ENCODE measurements at places on chromosomes 2 and 18.

DNA sequence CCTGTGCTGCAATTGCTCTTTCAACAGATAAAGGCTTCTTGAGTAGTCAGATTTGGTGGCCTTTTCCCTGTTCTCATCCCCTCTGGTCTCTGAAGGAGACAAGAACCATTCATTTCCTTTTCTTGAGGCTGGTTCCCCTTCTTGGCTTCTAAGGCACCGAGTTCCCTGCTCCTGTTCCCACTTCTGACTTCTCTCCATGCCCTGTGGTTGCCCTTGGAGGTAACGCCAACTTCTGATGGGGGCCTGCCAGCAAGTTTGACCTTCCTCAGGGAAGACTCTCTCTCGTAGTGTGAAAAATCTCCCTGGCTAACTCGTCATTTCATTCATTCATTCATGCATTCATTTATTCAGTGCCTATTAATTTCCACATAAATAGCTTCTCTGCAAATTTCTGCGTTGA, 302.4 kb upstream of the SOX11 start:
- DNase-seq: no peak

DNA sequence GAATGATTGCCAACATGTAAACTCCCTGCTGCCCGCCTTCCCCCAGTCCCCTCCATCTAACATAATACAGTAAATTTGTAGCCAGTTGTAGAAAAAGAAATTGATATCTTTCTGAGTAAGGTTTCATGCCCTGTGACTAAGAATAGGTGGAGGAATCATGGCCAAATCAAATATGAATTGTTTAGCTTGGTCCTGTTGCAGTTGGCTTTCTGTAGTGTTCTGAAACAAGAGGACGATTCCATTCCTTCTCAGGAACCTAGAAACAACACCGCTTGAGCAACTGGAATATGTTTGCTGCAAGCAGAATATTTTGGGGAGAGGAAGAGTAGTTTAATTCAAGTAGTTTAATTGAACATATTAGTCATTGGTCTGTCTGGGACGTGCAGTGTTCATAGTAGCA, 7.0 kb upstream of the DRC1 start:
- DNase-seq: no peak

DNA sequence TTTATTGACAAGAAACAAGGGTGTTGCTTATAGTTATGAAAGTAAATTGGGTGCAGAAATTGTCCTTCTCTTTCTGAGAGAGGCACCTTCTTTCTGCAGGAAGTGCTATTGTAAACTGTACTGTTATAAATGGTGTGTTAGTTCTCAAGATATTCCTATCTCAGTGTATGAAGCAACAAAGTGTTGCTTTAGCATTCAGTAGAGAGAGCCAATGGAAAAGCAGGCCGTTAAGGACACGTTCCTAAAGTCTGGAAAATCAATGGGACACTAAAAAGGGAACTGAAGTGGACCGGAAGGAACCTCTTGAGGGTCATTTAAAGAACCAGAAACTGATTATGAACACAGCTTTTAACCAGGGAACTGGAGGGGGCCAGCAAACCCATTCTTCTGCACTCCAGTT, 510.0 kb upstream of the ZEB2 start:
- DNase-seq: no peak

GRCh38 chr2:232075080-232075479, 113.6 kb downstream of the DIS3L2 start:
- no peak for DNase-seq

GRCh38 chr2:27954221-27954673, 63.7 kb downstream of the BABAM2 start:
- no peak for DNase-seq

DNA sequence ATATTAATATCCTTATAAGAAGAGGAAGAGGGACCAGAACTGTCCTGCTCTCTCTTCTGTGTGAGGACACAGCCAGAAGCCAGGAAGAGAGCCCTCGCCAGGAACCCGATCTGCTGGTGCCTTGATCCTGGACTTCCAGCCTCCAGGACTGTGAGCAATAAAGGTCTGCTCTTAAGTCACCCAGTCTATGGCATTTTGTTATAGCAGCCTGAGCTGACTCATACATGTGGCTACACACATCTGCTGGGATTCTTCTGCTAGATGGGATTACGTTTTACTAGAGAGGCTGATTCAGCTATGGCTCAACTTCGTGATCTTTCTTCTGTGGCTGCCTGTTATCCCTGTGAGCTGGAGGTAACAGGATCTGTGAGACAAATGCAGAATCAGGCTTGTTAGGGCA, 29.6 kb downstream of the ARL4C start:
- DNase-seq: no peak

DNA sequence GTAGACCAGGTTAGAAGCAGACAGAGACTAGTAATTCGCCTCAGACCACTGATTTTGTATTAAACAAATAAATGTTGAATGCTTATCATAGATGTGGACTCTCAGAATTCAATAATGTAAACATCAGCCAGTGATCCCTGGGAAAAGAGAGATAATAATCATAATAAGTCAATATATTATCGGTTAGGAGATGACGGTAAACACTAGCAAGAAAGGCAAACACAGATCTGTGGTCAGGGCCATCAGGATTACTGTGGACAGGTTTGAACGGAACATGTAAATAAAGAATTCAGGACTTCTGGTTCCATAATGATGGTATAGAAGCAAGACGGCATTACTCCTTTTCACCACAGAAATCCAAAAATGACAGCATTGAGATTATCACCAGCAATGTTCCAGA, 861.6 kb downstream of the CBLN2 start:
- no peak for DNase-seq

DNA sequence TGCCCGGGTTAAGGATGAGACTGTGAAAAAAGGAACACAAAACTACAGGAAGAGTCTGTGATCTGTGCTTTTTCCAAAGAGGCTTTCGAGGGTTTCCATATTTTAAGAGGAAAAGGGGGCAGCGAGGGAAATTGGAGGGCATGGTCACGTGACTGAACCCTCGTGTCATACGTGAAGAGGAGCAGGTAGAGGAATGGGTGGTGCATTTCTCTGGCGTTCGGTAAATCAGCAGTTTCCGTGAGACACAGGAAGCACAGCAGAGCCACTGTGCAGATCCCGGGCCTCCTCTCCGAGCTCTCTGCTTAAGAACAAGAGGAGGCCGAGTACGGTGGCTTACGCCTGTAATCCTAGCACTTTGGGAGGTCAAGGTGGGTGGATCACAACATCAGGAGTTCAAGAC, 219.7 kb downstream of the NDUFA10 start:
- DNase-seq: no peak

DNA sequence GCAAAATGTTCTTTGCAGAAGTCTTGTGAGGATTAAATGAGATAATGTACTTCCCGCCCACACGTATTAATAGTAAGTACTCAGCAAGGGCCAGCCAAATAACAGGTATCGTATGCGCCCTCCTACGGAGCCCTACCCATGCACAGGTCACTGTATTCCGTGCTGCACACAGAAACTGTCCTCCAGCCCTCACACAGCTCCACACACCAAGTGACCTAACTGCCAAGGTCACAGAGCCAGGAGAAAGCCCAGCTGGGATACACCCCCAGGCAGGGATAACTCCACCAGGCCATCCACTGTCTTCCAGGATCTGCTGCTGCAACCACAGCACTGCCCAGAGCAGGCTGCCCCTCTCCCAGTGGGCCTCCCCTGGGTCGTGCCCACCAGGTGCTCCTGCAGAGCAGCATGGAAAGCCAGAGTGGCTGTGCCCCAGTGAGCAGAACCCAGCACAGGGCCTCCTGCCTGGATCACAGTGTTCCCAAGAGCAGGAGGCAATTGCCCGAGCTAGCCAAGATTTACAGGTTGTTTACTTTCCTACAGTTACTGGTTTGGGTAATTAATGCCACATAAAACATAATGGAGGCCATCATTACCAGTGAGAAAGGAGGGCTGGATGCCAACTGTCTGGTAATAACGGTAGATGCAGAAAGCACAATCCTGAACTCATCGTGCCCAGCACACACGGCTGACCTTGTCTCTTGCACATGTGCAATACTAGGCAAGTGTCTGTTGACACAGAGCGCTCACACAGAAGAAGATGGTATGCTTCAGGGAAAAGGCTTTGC, 24.4 kb downstream of the TFCP2L1 start:
- no peak for DNase-seq

GRCh38 chr18:34758378-34758948, 48.4 kb downstream of the DTNA start:
- no peak for DNase-seq

DNA sequence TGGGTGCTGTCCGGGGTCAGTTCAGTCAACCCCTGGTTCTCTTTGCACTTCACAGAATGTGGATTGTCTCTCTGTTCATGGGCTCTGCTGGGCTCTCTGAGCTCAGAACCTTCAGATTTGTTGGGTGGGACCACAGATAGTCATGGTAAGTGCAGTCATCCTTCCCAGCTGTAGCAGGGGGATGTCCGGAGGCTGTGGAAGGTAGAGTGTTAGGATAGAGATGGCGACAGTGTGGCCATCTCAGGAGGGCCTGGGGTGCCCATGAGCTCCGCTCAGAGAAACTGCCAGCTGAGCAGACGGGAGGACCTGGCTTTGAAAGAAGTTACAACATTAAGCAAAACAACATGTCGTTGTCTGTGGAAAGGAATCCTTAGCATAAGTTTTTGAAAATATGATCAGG, 149.8 kb downstream of the FAM210A start:
- no peak for DNase-seq

GRCh38 chr2:98608962-98609604, 694 bp downstream of the UNC50 start:
- DNase-seq: no peak

DNA sequence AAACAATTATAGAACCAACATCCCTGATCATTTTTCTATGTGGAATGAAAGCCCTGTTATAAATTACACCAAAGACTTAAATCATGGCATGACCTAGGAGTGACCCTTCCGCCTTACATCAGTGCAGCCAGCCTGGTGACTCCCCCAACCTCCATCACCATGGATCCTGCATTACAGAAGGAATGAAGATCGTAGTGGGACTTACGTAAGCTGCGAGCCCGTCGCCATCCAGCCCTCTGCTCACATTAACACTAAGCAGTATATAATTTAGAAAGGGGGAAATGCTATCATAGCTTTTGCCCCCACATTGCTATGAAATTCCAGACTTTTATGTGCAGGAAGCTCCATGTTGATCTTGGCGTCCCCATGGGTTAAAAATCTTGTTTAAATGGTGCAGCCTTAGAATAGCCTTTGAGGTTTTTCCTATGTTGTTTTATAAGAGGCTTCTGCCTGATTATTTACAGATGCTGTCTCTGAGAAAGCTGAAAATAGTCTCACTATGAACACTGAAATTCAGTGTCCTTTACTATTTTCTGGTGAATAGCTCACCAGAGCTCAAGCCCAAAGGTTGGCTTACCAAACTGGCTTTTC, 76.3 kb downstream of the COLEC12 start:
- no peak for DNase-seq

DNA sequence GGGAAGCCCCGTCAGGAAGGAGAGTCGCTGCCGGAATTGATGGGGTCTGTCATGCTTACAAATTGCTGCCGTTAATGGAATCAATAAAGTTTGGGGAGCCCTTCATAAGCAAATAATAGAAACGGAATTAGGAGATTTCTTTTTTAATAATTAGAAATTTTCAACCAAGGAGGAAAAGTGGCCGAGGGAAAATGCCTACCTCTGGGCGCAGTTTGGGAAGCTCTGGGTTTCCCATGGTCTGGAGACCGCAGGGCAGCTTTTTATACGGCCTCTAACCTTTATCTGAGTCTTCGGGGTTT, 1.3 kb downstream of the EVX2 start:
- DNase-seq: no peak

DNA sequence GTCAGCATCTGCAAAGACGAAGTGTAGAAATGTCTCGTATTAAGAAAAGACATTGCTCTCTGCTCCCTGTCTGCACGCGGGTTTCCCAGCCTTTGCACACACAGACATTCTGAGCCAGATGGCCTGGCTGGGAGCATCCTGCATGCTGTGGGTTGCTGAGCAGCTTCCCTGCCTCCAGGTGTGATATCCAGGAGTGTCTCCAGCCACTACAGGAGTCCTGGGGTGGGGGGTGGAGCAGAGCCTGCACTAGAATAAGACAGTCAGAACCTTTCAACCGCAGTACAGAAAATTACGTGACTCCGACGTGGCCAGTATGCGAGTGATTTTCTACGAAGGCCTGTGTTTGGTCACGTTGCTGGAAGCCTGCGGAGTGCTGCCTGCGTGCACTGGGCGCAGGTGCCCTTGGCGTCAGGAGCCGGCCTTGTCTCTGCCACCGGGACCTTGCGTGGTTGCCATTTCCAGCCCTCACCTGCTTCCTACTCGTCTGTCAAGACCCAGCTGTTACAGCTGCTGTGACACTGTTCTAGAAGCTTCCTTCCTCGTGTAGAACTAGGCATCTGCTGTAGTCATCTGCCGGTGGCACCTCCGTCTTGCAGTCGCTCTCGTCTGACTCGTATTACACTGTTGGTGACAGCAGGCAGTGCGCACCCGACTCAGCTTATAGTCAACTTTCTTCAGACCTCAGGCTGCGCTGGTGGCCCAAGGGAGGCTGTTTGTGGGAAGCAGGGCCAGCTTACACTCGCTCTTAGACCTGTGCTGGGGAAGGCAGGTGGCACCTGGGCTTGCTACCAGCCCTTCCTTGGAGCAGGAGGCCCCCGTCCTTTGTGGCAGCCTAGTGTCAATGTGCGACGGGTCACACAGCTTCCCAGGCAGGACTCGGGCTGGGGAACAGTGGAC, 11.2 kb downstream of the CTDP1 start:
- no peak for DNase-seq

- DNase-seq: no peak
Observed at GRCh38 chr18:52588931-52589330, 248.9 kb downstream of the DCC start.

DNA sequence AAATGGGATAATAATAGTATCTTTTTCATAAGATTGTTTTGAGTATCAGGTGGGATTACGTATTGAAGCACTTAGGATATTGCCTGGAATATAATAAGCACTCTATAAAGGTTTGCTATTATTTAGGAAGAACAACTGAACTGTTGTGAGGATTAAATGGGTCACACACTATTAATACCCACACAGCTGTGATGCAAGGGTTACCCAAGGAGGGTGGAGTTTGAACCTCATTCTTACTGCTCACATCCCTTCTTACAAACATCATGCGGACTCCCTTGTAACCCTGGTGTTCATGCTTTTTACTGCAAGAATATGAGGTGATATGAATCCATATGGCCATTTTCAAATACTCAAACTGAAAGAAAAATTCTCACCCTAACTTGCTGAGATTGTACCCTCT, 113.5 kb downstream of the KCTD1 start:
- DNase-seq: no peak

- no peak for DNase-seq
Observed at GRCh38 chr18:7725897-7726296, 158.8 kb downstream of the PTPRM start.

DNA sequence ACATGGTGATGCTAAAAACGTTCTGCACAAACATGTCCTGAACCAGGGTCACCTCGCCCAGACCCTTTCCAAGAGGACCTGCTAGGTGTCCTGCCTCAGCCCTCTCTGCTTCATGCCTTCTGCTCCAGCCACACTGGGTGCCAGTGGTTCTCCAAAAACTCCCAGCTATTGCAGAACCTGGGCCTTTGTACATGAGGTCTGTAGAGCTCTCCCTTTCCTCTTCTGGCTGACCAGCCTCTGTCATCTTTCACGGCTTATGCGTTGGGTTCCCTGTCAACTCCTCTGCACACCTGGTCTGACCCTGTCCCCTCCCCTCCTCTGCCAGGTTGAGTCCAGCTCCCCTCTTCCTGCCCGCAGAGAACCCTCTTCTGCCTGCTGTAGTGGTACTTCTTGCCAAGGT, 35.5 kb upstream of the IGFBP5 start:
- no peak for DNase-seq
